ENCODE measurements at places on chromosomes 1 and 21.

- peak overlapping the region; percentile 11 for H3K27ac ChIP-seq
- no peaks in the 10 kb centered on the region for H3K36me3 ChIP-seq
- no peak overlapping the region for H3K4me3 ChIP-seq
- no peaks in the 10 kb centered on the region for H3K27me3 ChIP-seq
Measured at GRCh38 chr1:192580351-192580962, 4.9 kb downstream of the RGS1 start.

- DNase-seq = no peak
- no peak overlapping the region for H3K27ac ChIP-seq
- peaks cover 1% of the 10 kb centered on the region for H3K27me3 ChIP-seq
- no peak overlapping the region for H3K4me3 ChIP-seq
- peaks cover under 1% of the 10 kb centered on the region for H3K4me1 ChIP-seq
Measured at GRCh38 chr1:109979489-109980091, 5.0 kb upstream of the AHCYL1 start.

DNA sequence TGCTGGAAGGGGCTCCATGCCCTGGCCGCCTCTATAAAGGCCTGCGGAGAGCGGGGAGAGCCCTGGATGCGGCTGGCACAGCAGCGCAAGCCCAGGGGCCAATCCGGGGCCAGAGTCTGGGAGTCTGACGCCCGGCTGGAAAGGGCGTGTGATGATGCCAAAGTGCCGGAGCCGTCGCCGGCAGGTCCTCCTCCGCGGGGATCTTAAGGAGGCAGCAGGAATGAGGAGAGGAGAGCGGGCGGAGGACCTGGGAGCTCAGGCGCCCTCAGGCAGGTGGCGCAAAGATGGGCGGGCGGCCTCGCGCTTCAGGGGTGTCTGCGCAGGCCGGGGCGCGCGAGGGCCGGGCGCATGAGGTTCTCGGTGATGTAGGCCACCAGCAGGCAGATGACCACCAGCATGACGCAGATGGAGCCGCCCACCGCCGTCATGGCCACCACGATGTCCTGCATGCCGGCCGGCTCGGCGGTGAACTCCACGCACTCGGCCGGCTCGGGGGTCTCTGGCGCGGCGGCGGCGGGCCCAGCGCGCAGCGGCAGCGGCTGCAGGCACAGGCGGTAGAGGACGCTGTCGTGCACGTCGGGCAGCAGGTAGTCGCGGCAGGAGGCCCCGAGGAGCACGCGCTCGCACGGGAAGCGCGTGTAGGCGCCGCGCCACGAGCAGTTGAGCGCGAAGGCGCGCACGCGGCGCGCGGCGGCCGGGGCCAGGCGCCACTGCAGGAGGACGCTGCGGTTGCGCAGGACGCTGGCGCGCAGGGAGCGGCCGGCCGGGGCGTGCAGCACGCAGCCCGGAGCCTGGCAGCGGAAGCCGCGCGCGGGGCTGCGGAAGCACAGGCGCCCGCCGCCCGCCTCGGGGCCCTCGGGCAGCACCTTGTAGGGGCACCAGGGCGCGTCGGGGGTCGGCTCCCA, 653 bp downstream of the FNDC10 start:
- H3K27me3 ChIP-seq = no peaks in the 10 kb centered on the region
- H3K36me3 ChIP-seq = no peaks in the 10 kb centered on the region
- no peak for DNase-seq
- H3K27ac ChIP-seq = no peak overlapping the region
- peaks cover 5% of the 10 kb centered on the region for H3K4me1 ChIP-seq
- H3K4me3 ChIP-seq = peak overlapping the region; percentile 86

DNA sequence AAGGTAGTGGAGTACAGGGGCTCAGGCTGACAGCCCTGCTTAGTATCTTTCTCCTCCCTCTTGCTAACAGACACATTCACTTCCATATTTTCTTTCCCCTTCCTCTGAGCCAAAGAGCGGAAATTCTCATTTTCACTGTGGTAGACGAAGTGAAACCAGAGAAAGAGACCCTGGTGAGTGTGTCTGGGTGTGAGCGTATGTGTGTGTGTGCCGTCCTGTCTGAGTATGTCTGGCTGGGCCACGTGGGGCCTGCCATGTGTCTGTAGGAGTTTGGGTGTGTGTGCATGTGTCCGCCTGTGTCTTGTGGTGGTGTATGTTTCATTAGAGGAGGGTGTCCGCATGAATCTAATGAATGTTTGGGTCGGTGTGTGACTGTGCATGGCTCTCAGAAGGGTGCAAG, 1.7 kb downstream of the COL8A2 start:
- peaks cover 40% of the 10 kb centered on the region for H3K27me3 ChIP-seq
- H3K4me1 ChIP-seq = peaks cover 39% of the 10 kb centered on the region
- DNase-seq = peak; percentile 22
- peak overlapping the region; percentile 39 for H3K27ac ChIP-seq
- no peaks in the 10 kb centered on the region for H3K36me3 ChIP-seq

GRCh38 chr1:201594575-201595245, 55.8 kb downstream of the NAV1 start:
- H3K27ac ChIP-seq = no peak overlapping the region
- DNase-seq = no peak
- H3K36me3 ChIP-seq = no peaks in the 10 kb centered on the region
- H3K27me3 ChIP-seq = no peaks in the 10 kb centered on the region

DNA sequence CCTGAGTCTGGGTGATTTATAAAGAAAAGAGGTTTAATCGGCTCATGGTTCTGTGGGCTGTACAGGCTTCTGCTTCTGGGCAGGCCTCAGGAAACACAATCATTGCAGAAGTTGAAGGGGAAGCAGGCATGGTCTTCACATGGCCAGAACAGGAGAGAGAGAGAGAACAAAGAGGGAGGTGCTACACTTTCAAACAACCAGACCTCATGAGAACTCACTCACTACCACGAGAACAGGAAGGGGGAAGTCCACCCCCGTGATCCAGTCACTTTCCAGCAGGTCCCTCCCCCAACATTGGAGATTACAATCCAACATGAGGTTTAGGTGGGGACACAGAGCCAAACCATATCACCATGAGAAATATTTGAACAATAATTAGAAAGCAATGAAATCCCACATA, 222.9 kb downstream of the FAM72C start:
- no peaks in the 10 kb centered on the region for H3K4me1 ChIP-seq
- no peak overlapping the region for H3K27ac ChIP-seq
- H3K4me3 ChIP-seq = no peak overlapping the region
- DNase-seq = no peak
- no peaks in the 10 kb centered on the region for H3K36me3 ChIP-seq
- H3K27me3 ChIP-seq = peaks cover 7% of the 10 kb centered on the region

DNA sequence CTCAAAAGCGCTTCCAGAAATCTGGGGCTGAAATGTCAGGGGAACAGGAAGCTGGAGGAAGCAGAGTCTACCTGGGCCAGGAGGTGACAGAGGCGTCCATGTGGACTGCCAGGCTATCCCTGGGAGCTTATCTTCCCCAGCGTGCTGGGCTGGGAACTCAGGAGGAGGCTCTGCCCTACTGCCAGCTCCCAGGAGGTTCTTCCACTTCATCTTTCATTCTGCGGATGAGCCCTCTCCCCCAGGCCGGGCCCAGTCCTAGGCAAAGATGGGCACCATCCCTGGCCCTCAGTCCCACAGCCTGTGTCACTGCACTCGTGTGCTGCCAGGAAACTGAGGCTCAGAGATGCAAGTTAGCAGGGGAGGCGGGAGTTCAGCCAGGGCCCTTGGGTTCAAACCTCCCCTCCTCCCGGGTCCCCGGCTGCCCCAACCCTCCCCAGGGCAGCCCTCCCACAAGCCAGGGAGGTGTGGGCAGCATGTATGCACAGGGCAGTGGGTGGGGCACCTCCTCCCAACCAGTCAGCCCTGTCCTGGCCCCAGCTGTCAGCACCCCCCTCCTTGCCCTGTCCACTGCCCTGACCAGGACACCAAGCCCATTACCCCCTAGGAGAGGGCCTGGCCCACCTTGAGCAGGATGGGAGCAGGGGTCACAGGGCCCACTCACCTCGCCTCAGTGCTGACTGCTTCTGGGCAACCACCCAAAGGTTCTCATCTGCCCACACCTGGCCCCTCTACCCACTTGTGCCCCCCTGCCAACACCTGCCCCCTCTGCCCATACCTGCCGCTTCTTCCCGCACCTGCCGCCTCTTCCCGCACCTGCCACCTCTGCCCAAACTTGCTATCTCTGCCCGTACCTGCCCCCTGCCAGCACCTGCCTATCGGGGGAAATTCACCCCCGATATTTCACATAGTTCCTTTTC, 226.0 kb downstream of the NPHP4 start:
- H3K27ac ChIP-seq = no peak overlapping the region
- no peak for DNase-seq
- H3K4me1 ChIP-seq = peaks cover 8% of the 10 kb centered on the region
- H3K36me3 ChIP-seq = no peaks in the 10 kb centered on the region
- H3K4me3 ChIP-seq = no peak overlapping the region

- no peak for DNase-seq
- no peaks in the 10 kb centered on the region for H3K27me3 ChIP-seq
- peaks cover 7% of the 10 kb centered on the region for H3K4me1 ChIP-seq
- H3K36me3 ChIP-seq = peaks cover 38% of the 10 kb centered on the region
- no peak overlapping the region for H3K27ac ChIP-seq
Measured at GRCh38 chr1:43779805-43780403, 72.6 kb downstream of the ST3GAL3 start.

- DNase-seq = no peak
- H3K4me1 ChIP-seq = no peaks in the 10 kb centered on the region
- H3K36me3 ChIP-seq = no peaks in the 10 kb centered on the region
- no peaks in the 10 kb centered on the region for H3K27me3 ChIP-seq
- H3K27ac ChIP-seq = no peak overlapping the region
Measured at GRCh38 chr1:171468120-171468750, 17.1 kb upstream of the PRRC2C start.

DNA sequence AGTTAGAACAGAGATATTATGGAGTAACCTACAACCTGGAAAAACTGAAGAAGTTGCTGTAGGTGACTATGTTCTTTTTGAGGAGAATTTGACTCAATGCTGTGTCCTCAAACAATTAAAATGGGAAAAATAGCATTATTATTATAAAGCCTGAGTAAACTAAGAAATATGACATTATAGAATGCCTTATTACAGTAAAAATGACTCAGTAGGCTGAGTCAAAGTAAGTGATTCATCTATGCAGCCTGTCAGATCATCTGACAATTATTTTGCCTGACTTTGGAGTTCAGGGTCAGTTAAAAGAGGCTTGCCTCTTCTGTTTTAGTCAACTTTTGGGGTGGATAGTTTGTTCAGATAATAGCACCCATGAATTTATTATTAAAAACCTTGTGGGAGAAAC, 150.8 kb upstream of the PTGFR start:
- H3K4me1 ChIP-seq = no peaks in the 10 kb centered on the region
- no peak for DNase-seq
- H3K4me3 ChIP-seq = no peak overlapping the region
- H3K27ac ChIP-seq = no peak overlapping the region
- no peaks in the 10 kb centered on the region for H3K36me3 ChIP-seq

GRCh38 chr1:175152006-175152652, 40.4 kb downstream of the KIAA0040 start:
- H3K4me3 ChIP-seq = no peak overlapping the region
- peaks cover 20% of the 10 kb centered on the region for H3K4me1 ChIP-seq
- peak; percentile 43 for DNase-seq
- H3K36me3 ChIP-seq = no peaks in the 10 kb centered on the region
- no peak overlapping the region for H3K27ac ChIP-seq

- H3K4me1 ChIP-seq = no peaks in the 10 kb centered on the region
- no peaks in the 10 kb centered on the region for H3K36me3 ChIP-seq
- H3K4me3 ChIP-seq = no peak overlapping the region
- peaks cover 5% of the 10 kb centered on the region for H3K27me3 ChIP-seq
- H3K27ac ChIP-seq = no peak overlapping the region
Measured at GRCh38 chr1:225026701-225027100, 97.2 kb downstream of the DNAH14 start.

- H3K27ac ChIP-seq = no peak overlapping the region
- DNase-seq = no peak
- no peak overlapping the region for H3K4me3 ChIP-seq
- no peaks in the 10 kb centered on the region for H3K27me3 ChIP-seq
Measured at GRCh38 chr1:69086148-69086547, 481.6 kb upstream of the LRRC7 start.

GRCh38 chr1:9174243-9174642, 45.3 kb upstream of the GPR157 start:
- no peaks in the 10 kb centered on the region for H3K36me3 ChIP-seq
- H3K4me1 ChIP-seq = no peaks in the 10 kb centered on the region
- peaks cover 11% of the 10 kb centered on the region for H3K27me3 ChIP-seq
- no peak overlapping the region for H3K27ac ChIP-seq
- no peak for DNase-seq

Data from naive thymus-derived CD8-positive, alpha-beta T cell (primary cell).